Left lung (tissue), 14 donors: ENCODE measurements at places on chromosomes 4 and X. TPM values are rescaled to one million over a fixed set of nuclear protein-coding genes. Genes with fewer than 3 reads are reported as not detected.

DNA sequence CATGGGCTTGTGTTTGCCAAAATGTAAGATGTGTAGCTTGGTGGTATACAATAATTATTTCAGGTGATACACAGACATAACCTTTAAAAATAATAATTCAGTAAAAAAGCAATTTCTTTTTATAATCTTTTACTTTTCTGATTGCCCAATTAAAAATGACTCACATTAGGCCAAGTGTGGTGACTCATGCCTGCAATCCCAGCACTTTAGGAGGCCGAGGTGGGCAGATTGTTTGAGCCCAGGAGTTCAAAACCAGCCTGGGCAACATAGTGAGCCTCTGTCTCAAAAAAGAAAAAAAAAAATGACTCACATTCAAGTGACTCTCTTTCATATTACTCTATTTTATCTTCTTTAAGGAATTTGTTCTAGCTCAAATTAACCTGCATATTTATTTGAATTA lies 449.4 kb upstream of the HTR2C start:
- no peaks in the 10 kb centered on the region for H3K4me1 ChIP-seq
- H3K4me3 ChIP-seq, result no peak overlapping the region
- no peak for DNase-seq
- no peaks in the 10 kb centered on the region for H3K27me3 ChIP-seq
- H3K36me3 ChIP-seq, result no peaks in the 10 kb centered on the region

Gene TMEM131L
- polyA plus RNA-seq, result 30.7 TPM

DNA sequence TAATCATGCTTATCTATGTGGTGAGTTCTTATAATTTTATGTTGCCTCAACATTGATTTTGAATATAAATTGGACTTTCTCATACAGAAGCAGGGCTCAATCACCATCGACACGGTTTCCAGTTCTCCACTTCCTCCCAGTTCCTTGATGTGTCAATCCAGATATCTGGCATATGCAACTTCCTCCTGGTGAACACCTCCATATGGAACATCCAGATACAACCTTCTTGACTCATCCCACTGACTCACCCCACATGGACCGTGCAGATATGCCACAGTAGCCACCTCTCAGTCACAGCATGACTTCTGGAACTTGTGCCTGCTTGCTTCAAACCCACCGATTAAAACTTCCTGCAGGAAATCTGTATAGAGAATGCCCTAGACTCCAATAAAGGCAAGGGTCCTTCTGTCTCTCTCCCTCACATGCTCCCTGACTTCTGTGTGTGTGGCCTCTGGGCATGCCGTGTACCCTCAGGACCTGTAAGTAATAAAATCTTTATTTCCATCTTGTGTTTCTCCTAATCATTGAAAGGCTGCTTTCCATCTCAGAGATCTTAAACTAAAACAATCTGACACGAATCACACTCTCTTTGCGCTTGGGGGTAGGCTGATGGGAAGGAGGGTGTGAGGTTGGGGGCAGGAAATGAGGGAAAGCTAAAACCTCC lies 67.0 kb downstream of the HTRA3 start:
- no peak for DNase-seq
- no peaks in the 10 kb centered on the region for H3K36me3 ChIP-seq
- H3K4me1 ChIP-seq, result peaks cover 4% of the 10 kb centered on the region
- H3K27me3 ChIP-seq, result no peaks in the 10 kb centered on the region
- no peak overlapping the region for H3K27ac ChIP-seq

- no peak overlapping the region for H3K4me3 ChIP-seq
- DNase-seq, result no peak
- no peak overlapping the region for H3K27ac ChIP-seq
- H3K27me3 ChIP-seq, result no peaks in the 10 kb centered on the region
- no peaks in the 10 kb centered on the region for H3K36me3 ChIP-seq
- peaks cover 5% of the 10 kb centered on the region for H3K4me1 ChIP-seq
Observed at GRCh38 chr4:113614414-113614813, 147.1 kb downstream of the CAMK2D start.

- no peak overlapping the region for H3K4me3 ChIP-seq
- DNase-seq, result no peak
- H3K36me3 ChIP-seq, result no peaks in the 10 kb centered on the region
- H3K4me1 ChIP-seq, result no peaks in the 10 kb centered on the region
Observed at GRCh38 chr4:168558599-168558998, 61.7 kb downstream of the PALLD start.

- H3K36me3 ChIP-seq, result no peaks in the 10 kb centered on the region
- H3K4me1 ChIP-seq, result no peaks in the 10 kb centered on the region
- no peak for DNase-seq
Observed at GRCh38 chr4:56038487-56039162, 89.9 kb downstream of the CEP135 start.

DNA sequence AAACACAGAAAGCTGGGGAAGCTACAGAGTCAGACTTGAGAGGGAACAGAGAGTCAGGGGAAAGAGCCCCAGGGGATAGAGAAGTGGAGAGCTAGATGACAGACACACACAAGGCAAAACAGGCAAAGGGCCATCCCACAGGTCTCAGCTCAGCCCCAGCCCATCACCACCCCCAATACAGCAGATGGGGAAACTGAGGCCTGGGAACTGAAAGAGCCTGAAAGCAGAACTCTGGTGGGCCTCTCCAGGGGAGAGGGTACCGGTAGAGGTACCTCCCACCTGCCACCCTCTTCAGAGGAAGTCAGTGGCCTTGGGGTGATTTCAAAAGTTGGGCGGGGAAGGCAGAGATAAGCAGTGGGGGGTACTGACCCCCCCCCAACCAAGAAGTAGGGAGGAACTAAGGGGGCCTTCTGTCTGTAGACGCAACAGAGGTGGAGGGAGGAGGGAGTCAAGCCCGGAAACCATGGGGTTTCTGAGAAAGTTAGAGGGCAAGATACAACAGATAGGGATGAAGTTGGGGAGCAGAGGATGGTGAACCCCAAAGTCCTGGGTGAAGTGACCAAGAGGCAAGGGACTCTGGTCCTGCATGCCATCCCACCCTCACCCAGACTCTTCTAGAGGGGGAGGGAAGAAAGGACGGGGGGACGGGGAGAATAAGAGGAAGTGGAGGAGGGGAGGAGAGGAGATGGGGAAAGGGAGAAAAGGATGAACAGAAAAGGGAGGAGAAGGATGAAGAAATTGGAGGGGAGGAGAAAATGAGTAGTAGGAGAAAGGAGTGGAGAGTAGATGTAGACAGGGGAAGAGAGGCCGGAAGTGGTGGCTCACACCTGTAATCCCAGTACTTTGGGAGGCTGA lies 3.2 kb downstream of the GATA1 start:
- H3K36me3 ChIP-seq, result no peaks in the 10 kb centered on the region
- no peak for DNase-seq
- no peaks in the 10 kb centered on the region for H3K4me1 ChIP-seq
- no peak overlapping the region for H3K4me3 ChIP-seq

Gene MAGEC2
- polyA plus RNA-seq, result not detected

DNA sequence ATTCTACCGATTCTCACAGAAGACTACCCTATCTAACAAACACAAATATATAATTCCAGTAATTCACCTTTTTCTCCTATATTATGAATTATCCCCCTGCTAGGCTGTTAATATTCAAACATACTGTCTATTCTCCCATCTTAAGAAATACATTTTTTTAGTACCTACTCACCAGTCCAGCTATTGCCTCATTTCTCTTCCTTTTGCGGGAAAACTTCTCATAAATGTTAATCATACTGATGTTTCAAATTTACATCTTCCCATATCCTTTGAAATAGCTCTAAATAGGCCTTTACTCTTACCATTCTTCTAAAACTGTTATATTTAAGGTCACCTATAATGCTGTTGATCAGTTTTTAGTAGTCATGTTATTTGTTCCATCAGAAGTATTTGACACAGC lies 759.1 kb upstream of the SLIT2 start:
- DNase-seq, result no peak
- no peak overlapping the region for H3K4me3 ChIP-seq
- H3K36me3 ChIP-seq, result no peaks in the 10 kb centered on the region
- H3K4me1 ChIP-seq, result no peaks in the 10 kb centered on the region
- no peak overlapping the region for H3K27ac ChIP-seq

GRCh38 chrX:20639115-20639514 lies 372.4 kb upstream of the RPS6KA3 start:
- no peak overlapping the region for H3K4me3 ChIP-seq
- H3K36me3 ChIP-seq, result no peaks in the 10 kb centered on the region
- no peaks in the 10 kb centered on the region for H3K4me1 ChIP-seq

Gene UGT2B11
- polyA plus RNA-seq, result not detected

DNA sequence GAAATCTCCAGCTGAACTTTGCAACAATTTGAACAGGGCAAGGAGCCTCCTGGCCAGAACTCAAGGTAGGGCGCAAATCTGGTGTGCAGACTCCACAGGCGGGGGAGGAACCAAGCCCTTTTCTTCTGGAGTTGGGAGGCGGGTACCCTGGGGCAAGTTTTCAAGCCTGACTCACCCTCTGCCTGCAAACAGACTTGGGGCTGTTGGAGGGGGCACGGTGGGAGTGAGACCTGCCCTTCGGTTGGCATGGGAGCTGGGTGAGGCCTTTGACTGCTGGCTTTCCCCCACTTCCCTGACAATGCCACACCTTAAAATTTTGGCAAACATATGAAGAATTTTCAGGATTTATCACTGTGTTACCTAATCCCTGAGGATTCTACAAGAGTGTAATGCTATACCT lies 709.8 kb upstream of the DIAPH2 start:
- H3K27me3 ChIP-seq, result no peaks in the 10 kb centered on the region
- no peak overlapping the region for H3K4me3 ChIP-seq
- H3K4me1 ChIP-seq, result no peaks in the 10 kb centered on the region
- H3K27ac ChIP-seq, result no peak overlapping the region
- no peak for DNase-seq

Gene RPL10
- 5,478 TPM for polyA plus RNA-seq

DNA sequence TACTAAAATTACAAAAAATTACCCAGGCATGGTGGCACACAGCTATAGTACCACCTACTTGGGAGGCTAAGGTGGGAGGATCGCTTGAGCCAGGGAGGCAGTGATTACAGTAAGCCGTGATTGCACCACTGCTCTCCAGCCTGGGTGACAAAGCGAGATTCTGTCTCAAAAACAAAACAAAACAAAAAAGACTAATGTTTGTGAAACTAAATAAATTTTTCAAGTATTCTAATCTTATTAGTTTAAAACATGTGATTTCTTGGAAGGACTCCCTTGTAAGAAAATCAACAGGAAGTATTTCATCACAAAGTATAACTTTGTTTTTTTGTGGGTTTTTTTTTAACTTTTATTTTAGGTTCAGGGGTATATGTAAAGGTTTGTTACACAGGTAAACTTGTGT lies 89.6 kb downstream of the EGF start:
- no peaks in the 10 kb centered on the region for H3K27me3 ChIP-seq
- no peak overlapping the region for H3K27ac ChIP-seq

GRCh38 chrX:10235851-10236250 lies 79.1 kb downstream of the CLCN4 start:
- DNase-seq, result no peak
- no peaks in the 10 kb centered on the region for H3K27me3 ChIP-seq
- H3K4me1 ChIP-seq, result no peaks in the 10 kb centered on the region
- H3K27ac ChIP-seq, result no peak overlapping the region

- H3K27ac ChIP-seq, result no peak overlapping the region
- no peaks in the 10 kb centered on the region for H3K27me3 ChIP-seq
- H3K36me3 ChIP-seq, result no peaks in the 10 kb centered on the region
- no peaks in the 10 kb centered on the region for H3K4me1 ChIP-seq
- no peak overlapping the region for H3K4me3 ChIP-seq
- peak; percentile 9 for DNase-seq
Observed at GRCh38 chr4:23680671-23681518, 209.0 kb downstream of the PPARGC1A start.

Gene TNMD
- polyA plus RNA-seq, result 0.32 TPM

Gene BCLAF3
- polyA plus RNA-seq, result 16.3 TPM

- no peaks in the 10 kb centered on the region for H3K27me3 ChIP-seq
- H3K36me3 ChIP-seq, result no peaks in the 10 kb centered on the region
Observed at GRCh38 chr4:128341634-128342033, 54.0 kb upstream of the PGRMC2 start.

Gene SLC16A2
- polyA plus RNA-seq, result 26.1 TPM

DNA sequence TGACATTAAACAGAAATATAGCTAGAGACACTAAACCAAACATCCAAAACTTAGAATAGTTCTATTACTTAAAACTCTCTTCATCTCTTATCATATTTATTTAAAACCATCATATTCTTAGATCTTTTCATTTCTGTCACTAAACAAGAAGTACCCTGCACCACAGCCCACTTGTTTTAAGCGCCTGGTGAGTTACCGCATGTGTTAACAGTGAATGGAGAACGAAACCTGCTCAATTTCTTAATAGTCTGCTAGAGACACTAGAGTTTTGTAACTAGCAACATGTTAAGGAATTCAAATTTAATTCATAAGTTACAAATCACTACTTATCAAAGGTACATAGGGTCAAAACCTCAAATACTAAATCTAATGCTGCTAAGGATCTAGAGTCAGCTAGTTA lies 111.5 kb downstream of the FBXW7 start:
- no peak for DNase-seq
- H3K27ac ChIP-seq, result no peak overlapping the region
- H3K4me3 ChIP-seq, result no peak overlapping the region

Gene SLC2A9
- 4.3 TPM for polyA plus RNA-seq

DNA sequence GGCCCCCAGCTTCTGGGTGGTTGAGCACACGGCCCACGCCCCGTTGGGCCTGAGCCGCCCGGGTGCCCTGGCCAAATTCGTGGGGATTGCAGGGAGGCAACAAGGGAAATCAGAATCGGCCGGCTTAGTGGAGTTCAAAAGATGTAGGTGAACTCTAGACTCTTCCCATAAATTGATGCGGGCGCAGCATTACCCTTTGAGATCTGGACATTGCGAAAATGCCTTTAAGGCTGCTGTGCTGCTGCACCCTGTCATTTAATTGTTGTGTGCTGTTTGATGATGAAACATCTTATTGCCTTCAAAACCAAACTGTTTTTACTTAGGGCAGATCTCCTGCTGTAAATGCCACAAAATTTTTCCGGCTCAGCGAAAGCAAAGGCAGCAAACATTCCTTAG lies 409 bp upstream of the MPP1 start:
- DNase-seq, result no peak
- peaks cover 12% of the 10 kb centered on the region for H3K4me1 ChIP-seq
- peak overlapping the region; percentile 90 for H3K27ac ChIP-seq
- H3K4me3 ChIP-seq, result peak overlapping the region; percentile 67

DNA sequence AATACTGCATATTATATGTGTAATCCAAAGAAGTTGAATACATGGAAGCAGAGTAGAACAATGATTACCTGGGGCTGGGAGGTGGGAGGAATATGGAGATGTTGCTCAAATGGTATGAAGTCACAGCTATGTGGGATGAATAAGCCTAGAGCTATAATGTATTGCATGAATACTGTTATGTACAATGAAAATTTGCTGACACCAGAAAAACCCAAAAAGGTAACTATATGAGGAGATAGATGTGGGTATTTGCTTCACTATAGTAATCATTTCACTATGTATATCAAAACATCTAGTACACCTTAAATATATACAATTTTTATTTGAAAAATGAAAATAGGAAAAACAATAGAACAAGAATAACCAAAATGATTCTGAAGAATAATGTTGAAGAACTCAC lies 11.2 kb downstream of the PAGE3 start:
- H3K27ac ChIP-seq, result no peak overlapping the region
- no peaks in the 10 kb centered on the region for H3K27me3 ChIP-seq
- H3K4me1 ChIP-seq, result no peaks in the 10 kb centered on the region
- DNase-seq, result no peak

Gene HSD17B10
- polyA plus RNA-seq, result 69.6 TPM
